ENCODE measurements at places on chromosomes 4 and X.

- DNase-seq = no peak
Measured at GRCh38 chr4:24856586-24856985, 56.3 kb downstream of the CCDC149 start.

GRCh38 chr4:80017125-80017854, 55.7 kb downstream of the ANTXR2 start:
- no peak for DNase-seq

- DNase-seq = no peak
Measured at GRCh38 chr4:142500966-142501365, 345.1 kb downstream of the INPP4B start.

- no peak for DNase-seq
Measured at GRCh38 chr4:67103001-67103747, 442.1 kb downstream of the CENPC start.

DNA sequence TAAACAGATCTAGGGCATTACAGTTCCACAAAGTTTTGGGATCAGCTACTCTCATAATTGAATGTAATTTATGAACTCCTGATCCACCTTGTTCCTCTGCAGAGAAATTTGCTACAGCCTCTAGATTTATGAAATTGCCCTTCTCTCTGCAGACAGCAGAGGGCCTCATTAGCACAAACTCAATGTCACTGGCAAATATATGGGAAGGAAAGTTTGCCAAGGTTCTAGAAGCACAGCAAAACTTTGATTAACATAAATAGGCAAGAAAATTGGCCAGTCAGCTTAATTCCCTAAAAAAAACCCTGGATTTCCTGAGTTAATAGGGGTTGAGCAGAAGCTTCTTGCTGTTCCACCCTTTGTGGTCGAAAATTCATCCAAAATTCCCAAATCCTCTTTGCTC, 31.5 kb downstream of the PRPS1 start:
- DNase-seq = no peak

DNA sequence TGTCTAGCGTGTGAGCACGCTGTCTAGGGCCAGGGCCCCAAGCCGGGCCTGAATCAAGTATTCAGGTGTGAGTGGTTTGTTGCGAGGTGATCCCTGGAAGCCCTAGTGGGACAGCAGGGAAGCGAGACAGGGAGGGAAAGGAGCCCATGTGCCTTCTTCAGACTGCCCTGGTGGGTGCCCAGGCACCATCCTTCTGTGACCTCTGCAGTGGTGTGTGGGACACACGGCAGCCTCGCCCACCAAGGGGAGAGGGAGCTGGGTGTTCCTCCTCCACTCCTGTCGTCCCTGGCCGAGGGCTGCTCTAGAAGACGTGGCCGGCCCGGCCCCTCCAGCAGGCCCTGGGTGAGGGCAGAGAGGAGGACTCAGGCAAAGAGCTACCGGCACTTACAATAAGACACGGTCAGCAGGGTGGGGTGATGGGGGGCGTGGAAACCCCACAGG, 47.4 kb downstream of the HTRA3 start:
- no peak for DNase-seq

DNA sequence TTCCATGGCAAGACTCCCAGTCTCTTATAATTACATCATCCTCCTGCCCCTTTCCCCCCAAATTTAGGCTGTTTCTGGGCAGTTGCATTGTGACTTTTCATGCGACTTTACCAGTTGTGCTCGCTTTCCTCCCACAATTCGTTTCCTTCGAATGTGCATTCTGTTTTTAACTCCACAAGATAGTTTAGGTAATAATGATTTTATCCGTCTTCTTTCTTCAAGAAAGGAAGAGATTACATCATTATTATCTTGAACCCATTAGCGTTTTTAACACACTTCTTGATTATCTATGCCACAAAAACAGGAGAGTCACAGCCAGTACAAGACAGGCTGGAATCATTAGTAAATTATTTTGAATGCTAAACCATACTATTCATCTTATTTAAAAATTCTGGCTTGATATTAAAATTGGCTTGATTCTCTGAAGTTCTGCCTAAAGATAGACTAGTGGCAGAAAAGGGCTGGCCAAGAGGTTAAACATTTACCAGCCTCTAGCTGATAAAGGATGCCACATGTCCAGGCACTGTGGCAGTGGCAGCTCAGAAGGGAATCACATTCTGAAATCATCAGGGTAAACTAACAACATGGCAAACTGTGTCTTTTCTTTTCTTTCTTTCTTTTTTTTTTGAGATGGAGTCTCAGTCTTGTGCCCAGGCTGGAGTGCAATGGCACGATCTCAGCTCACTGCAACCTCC, 19.7 kb upstream of the PLA2G12A start:
- DNase-seq = no peak

DNA sequence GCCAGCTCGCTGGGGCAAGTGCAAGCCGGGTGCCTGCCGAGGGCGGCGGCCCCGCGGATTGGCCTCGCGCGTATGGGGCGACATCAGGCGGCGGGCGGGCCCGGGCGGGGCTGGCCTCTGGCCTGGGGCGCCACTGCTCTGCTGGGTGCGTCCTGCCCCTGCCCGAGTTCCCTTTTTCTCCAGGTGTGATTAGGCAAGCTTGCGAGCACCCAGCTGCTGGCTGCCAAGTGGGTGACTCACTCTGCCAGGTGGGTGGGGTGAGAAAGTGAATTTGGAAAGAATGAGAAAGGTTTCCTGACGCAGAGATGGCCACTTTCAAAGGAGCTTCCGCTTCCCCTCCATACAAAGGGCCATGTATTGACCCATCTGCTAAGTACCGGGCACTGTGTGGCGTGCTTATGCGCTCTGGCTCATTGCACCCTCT, 32.5 kb downstream of the FGFBP1 start:
- DNase-seq = no peak

GRCh38 chr4:25783943-25784342, 78.8 kb downstream of the SEL1L3 start:
- no peak for DNase-seq

GRCh38 chr4:81738891-81739290, 267.2 kb upstream of the RASGEF1B start:
- no peak for DNase-seq

GRCh38 chr4:37721995-37722638, 35.9 kb upstream of the RELL1 start:
- no peak for DNase-seq

DNA sequence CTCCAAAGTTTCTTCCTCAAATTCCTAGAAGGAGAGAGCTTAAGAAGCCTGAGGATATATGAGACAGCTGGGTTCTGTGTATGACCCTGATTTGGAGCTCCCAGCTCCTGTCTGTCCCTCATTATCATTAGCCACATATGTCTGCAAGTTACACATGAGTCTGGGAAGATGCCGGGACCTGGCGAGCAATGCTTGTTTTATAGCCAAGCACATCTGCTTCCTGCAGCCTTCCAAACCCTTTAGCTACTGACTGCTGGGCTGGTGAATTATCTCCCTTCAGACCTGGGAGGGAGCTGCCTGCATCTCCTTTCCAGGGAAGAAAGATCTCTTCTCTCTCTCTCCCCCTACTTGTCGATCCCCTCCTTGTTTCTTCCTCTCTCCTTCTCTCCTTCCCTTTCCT, 556.7 kb upstream of the BOD1L1 start:
- DNase-seq = no peak

- DNase-seq = no peak
Measured at GRCh38 chr4:149638073-149638472, 177.6 kb downstream of the IQCM start.

- no peak for DNase-seq
Measured at GRCh38 chrX:16705370-16705769, 7.1 kb downstream of the CTPS2 start.

DNA sequence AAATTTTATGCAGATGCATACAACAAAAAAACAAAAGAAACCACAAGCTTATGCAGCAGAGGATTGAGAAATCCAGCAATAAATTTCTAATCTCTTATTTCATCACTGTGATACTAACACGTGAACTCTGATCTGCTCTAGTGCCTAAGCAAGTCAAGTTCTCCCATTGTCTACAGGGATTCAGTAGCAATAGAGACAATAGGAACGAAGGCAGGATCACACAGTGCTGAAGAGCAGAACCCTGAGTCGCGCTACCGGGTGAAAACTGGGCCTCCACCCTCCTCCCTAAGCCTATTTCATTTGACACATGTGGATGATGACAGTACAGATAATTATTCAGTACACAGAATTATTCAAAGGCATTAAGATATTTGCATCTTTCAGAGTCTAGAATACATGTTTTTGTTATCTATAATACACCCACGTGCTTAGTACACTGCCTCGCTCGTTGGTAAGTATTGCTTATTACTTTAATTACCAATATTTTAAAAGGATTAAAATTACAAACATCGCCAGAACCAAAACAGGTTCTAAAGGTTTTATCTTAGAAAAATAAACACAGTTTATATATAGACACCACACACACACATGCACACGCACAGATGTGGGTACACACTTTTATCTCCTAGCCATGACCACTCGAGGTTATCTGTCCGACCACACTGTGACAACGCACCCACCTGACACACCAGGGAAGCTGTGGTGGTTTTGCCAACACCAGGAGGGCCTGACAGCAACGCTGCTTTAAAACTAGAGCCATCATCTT, 60.1 kb downstream of the RFC1 start:
- DNase-seq = no peak

DNA sequence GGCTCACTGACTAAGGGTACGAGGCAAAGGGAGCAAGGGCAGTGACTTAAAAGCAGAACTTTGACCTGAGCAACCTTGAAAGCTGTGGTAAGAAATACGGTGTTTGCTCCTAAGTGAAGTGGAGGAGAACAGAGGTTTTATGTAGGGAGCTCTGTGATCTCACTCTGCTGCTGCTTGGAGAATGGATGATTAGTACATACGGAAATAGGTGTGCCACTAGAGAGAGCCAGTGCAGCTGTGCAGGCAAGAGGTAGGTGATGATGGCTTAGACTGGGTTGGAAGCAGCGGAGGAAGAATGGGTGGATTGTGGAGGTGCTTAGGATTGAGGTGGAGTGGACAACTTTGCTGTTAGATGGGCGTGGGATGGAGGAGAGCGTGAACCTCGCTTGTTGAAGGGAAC, 85.0 kb downstream of the FAM193A start:
- no peak for DNase-seq

DNA sequence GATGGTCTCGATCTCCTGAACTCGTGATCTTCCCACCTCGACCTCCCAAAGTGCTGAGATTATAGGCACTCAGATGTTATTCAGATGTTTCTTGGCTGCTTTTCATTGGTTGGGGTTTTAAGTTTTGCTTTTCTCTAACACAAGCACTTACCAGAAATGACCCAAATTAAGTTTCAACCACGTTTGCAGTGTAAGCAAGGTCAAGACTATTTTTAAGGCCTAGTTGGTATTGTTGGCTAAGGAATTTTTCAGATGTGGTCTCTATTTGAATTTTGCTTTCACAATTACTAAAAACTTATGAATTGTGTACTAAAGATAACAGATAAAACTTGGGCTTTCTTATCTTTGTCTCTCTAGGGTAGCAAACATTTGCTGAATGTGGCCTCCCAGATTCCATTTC, 1756.9 kb upstream of the TENM3 start:
- no peak for DNase-seq

- no peak for DNase-seq
Measured at GRCh38 chr4:17958181-17958580, 63.4 kb downstream of the LCORL start.

- DNase-seq = no peak
Measured at GRCh38 chrX:25737540-25737939, 400.6 kb upstream of the MAGEB18 start.

DNA sequence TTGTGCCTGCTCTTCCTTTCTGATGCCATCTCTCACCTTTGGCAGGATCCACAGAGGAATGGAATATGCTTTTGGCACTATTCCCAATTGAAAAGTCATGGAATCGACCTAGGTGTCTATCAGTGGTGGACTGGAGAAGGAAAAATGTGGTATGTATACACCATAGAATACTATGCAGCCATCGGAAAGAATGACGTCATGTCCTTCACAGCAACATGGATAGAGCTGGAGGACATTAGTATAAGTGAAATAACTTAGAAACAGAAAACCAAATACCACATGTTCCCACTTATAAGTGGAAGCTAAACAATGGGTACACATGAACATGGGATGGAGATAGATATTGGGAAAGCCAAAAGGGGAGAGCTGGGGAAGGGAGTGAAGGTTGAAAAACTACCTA, 58.3 kb upstream of the SMIM31 start:
- DNase-seq = no peak

- no peak for DNase-seq
Measured at GRCh38 chr4:106551724-106552123, 183.1 kb upstream of the GIMD1 start.

GRCh38 chr4:38572793-38573192, 91.2 kb upstream of the KLF3 start:
- no peak for DNase-seq

- no peak for DNase-seq
Measured at GRCh38 chrX:6777238-6778002, 242.5 kb upstream of the VCX3A start.

DNA sequence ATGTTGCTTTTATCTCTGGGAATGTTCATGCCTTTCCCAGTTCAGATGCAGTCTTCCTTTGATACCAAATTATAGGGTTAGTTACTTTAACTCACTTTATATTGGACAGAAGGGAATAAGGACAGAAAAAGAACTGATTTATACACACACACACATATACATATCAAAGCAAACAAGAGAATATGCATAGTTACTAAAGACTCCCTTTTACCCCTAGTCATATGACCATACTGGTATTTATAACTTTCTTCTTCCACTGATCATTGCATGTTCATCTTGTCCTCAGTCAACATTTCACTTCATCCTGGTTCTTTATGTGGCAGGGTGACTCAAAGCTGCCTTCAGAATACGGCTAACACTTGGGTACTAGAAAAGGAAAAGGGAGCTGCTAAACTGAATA, 120.4 kb downstream of the PARM1 start:
- DNase-seq = no peak

GRCh38 chr4:96483308-96484030, 643.6 kb downstream of the PDHA2 start:
- no peak for DNase-seq

DNA sequence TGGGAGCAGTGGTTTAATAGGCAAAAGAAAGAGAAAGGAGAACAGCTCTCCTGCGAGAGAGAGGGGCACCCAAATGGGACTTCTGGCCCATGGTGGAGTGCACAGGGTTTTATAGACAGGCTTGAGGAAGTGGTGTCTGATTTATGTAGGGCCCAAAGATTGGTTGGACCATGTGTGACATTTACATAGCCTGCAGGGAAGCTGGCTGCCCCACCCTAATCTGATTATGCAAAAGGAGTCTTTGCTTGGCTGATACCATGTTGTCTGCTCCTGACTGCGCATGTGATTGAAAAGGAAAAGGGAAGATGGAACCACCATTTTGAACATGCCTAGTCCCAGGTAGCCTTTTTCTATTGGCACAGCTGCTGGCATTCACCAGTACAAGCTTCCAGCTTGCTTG, 100.0 kb upstream of the DIPK2B start:
- no peak for DNase-seq

DNA sequence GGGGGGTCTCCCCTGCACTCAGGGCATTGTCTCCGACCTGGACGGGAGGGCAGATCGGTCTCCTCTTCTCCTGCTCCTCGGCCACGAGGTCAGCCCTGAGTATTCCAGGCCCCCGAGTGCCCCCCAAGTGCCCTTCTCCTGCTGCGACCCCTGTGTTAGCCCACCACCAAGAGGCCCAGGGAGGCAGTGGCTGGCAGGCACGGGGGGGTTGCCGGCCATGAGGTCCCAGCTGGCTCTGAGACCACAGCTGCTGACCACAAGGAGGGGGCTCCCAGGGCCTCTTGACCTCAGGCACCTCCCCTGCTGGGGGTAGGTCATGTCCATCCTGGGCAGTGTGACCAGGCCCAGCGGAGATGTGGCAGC, 186.1 kb upstream of the PSAPL1 start:
- no peak for DNase-seq
